ENCODE measurements at places on chromosomes 11 and 22.

DNA sequence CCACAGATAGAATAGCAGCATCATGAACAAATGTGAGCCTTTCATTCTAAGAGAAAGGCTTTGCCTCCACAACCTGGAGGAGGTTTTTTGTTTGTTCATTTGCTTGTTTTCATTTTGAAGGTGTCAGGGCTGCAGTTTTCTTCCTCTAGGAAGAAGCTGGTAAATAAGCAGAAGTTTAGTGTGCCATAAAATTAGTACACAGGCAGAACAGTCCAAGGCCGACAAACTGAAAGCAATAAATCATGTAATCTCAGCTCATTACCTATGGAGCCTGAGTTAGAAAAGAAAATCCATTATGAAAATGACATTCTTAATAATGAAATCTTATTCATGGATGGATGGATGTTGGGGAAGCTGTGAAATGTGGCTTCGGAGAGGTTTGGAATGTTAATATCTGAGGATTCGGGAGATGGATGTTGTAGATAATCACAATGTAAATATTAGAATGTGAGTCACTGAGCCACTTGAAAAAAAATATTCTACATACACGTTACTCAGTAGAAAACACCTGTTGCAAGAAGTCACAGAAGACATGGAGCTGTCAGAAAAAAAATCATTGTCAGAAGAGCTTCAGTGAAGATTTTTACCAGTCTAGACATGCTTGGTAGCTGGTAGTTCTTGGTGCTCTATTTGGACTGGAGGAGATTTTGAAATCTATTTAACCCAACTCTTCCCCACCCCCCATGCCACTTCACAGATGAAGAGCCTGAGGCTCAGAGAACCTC is 15.0 kb upstream of the ZDHHC13 start:
- no peak overlapping the region for H3K4me3 ChIP-seq
- H3K36me3 ChIP-seq, result no peaks in the 10 kb centered on the region
- no peaks in the 10 kb centered on the region for H3K4me1 ChIP-seq
- H3K27ac ChIP-seq, result no peak overlapping the region
- H3K27me3 ChIP-seq, result peaks cover 30% of the 10 kb centered on the region
- no peak for DNase-seq

GRCh38 chr22:45125188-45125587 is 38.5 kb upstream of the NUP50 start:
- H3K27ac ChIP-seq, result no peak overlapping the region
- peaks cover 11% of the 10 kb centered on the region for H3K27me3 ChIP-seq
- H3K36me3 ChIP-seq, result no peaks in the 10 kb centered on the region
- no peak for DNase-seq
- peaks cover 16% of the 10 kb centered on the region for H3K4me1 ChIP-seq
- H3K4me3 ChIP-seq, result no peak overlapping the region

DNA sequence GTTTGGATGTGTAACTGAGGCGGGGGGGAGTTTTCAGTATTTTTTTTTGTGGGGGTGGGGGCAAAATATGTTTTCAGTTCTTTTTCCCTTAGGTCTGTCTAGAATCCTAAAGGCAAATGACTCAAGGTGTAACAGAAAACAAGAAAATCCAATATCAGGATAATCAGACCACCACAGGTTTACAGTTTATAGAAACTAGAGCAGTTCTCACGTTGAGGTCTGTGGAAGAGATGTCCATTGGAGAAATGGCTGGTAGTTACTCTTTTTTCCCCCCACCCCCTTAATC is 2.3 kb downstream of the MALAT1 start:
- H3K27me3 ChIP-seq, result peaks cover 32% of the 10 kb centered on the region
- H3K4me3 ChIP-seq, result no peak overlapping the region
- no peak overlapping the region for H3K27ac ChIP-seq
- no peak for DNase-seq
- H3K36me3 ChIP-seq, result peaks cover 26% of the 10 kb centered on the region
- H3K4me1 ChIP-seq, result peaks cover 65% of the 10 kb centered on the region

DNA sequence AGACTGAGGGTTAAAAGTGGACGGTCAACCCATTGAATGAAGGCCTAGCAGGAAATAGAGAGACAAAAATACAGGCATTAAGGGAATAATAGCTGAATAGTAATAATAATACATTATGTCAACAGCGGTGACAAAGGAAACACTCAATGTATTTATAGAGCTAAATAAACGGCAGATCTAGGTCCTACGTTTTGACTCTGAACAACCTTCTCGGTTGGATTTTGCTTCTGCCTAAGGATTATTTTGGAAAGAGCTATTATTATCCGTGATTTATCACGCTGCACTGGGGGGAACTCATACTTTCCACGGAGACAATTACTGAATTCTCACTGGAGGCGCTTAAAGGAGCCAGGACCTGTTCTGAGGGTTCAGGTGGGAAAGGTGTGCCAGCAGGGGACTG is 118.2 kb upstream of the KIRREL3 start:
- H3K27ac ChIP-seq, result no peak overlapping the region
- no peak overlapping the region for H3K4me3 ChIP-seq
- no peaks in the 10 kb centered on the region for H3K36me3 ChIP-seq
- DNase-seq, result no peak
- no peaks in the 10 kb centered on the region for H3K27me3 ChIP-seq

DNA sequence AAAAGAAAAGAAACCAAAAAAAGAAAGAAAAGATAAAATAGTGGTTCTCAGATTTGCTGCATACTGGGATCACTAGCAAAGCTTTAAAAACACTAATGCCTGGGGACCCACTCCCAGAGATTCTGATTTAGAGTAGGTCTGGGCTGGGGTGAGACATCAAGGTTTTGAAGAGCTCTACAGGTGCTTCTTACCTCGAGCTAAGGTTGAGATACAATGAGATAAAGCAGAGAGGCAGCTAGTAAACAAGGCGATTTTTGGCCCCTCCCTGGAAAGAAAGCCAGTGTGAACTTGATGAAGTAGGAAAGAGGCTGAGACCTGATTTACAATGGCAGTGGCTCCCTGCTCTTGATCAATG is 327.6 kb upstream of the CCDC90B start:
- peaks cover 14% of the 10 kb centered on the region for H3K4me1 ChIP-seq
- no peak for DNase-seq
- H3K4me3 ChIP-seq, result no peak overlapping the region
- H3K36me3 ChIP-seq, result no peaks in the 10 kb centered on the region
- no peaks in the 10 kb centered on the region for H3K27me3 ChIP-seq

- H3K4me1 ChIP-seq, result no peaks in the 10 kb centered on the region
- no peak overlapping the region for H3K27ac ChIP-seq
- no peaks in the 10 kb centered on the region for H3K36me3 ChIP-seq
- no peak for DNase-seq
These were observed 354.6 kb downstream of the DDX10 start for GRCh38 chr11:109019342-109019936.

- H3K4me3 ChIP-seq, result no peak overlapping the region
- peaks cover 7% of the 10 kb centered on the region for H3K36me3 ChIP-seq
- no peaks in the 10 kb centered on the region for H3K27me3 ChIP-seq
- H3K27ac ChIP-seq, result no peak overlapping the region
These were observed 21.2 kb downstream of the POLD4 start for GRCh38 chr11:67332081-67332691.

- peaks cover 5% of the 10 kb centered on the region for H3K4me1 ChIP-seq
- no peak overlapping the region for H3K4me3 ChIP-seq
- no peak for DNase-seq
- H3K27me3 ChIP-seq, result no peaks in the 10 kb centered on the region
These were observed 1.0 kb downstream of the LYVE1 start for GRCh38 chr11:10567446-10567845.

GRCh38 chr11:116890607-116891006 is 53.2 kb upstream of the APOA1 start:
- H3K4me3 ChIP-seq, result no peak overlapping the region
- peaks cover 3% of the 10 kb centered on the region for H3K36me3 ChIP-seq
- H3K4me1 ChIP-seq, result peaks cover 5% of the 10 kb centered on the region
- H3K27ac ChIP-seq, result peak overlapping the region; percentile 31
- DNase-seq, result no peak
- H3K27me3 ChIP-seq, result no peaks in the 10 kb centered on the region

GRCh38 chr11:57818812-57819211 is 57.2 kb downstream of the CTNND1 start:
- no peak overlapping the region for H3K27ac ChIP-seq
- H3K4me3 ChIP-seq, result no peak overlapping the region
- H3K36me3 ChIP-seq, result peaks cover 16% of the 10 kb centered on the region
- no peaks in the 10 kb centered on the region for H3K27me3 ChIP-seq

DNA sequence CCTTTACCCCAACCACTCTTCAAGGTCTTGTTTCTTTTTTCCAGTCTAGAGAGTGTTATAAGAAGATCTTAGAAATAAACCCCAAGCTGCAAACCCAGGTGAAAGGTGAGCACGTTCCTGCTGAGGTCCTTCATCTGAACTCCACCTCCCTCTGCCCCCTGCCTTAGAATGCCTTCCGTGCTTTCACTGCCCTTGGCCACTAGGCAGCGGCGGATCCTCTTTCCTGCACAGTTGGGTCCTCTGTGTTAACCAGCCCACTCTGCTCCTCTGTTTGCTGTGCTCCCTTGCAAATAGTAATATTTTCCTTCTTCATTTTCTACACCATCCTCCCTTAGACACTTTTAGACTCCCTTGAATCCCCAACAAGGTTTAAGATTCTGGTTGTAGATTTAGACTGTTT is 24.3 kb downstream of the TTC12 start:
- no peak overlapping the region for H3K27ac ChIP-seq
- peaks cover 24% of the 10 kb centered on the region for H3K36me3 ChIP-seq
- no peaks in the 10 kb centered on the region for H3K4me1 ChIP-seq

DNA sequence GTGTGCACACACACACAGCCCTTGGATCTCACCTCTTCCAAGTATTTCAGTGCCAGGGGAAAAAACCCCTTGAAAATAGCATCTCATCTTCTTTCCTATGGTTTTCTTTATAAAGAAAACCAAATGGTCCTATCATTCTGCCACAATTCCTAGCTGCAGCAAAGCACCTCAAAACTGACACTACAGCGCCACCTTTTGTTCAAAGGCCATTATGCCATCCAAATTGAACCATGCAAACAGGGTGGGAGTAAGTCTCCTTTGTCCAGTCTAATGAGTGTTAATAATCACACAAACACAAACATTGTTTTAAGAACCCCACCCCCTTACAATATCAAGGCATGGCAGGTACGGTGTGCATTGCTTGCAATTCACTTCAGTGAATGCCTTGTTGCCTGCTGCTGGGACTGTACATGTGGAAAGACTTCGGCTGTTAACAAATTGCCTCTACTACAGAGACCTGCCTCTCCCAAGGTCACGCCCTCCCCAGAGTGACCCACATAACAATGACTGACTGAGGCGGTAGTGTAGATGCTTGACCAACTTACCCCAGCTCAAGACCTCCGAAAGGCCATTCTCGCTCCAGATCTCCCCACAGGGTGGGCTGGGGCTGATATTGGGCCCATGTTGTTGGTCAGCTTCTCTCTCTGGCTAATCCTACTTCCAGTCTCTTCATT is 31.7 kb downstream of the FAM181B start:
- no peaks in the 10 kb centered on the region for H3K4me1 ChIP-seq
- H3K36me3 ChIP-seq, result no peaks in the 10 kb centered on the region
- peaks cover 2% of the 10 kb centered on the region for H3K27me3 ChIP-seq
- DNase-seq, result peak; percentile 59
- H3K27ac ChIP-seq, result no peak overlapping the region
- no peak overlapping the region for H3K4me3 ChIP-seq

- no peak overlapping the region for H3K27ac ChIP-seq
- H3K4me3 ChIP-seq, result no peak overlapping the region
- H3K36me3 ChIP-seq, result no peaks in the 10 kb centered on the region
These were observed 35.4 kb upstream of the ANO5 start for GRCh38 chr11:22157531-22157930.

- peak overlapping the region; percentile 91 for H3K27ac ChIP-seq
- H3K4me1 ChIP-seq, result peaks cover 43% of the 10 kb centered on the region
- peak; percentile 21 for DNase-seq
- H3K4me3 ChIP-seq, result peak overlapping the region; percentile 63
- H3K36me3 ChIP-seq, result no peaks in the 10 kb centered on the region
- peaks cover 6% of the 10 kb centered on the region for H3K27me3 ChIP-seq
These were observed 163.8 kb downstream of the CHST1 start for GRCh38 chr11:45501392-45502225.

- peaks cover 46% of the 10 kb centered on the region for H3K4me1 ChIP-seq
- DNase-seq, result no peak
- H3K27ac ChIP-seq, result no peak overlapping the region
- no peaks in the 10 kb centered on the region for H3K27me3 ChIP-seq
These were observed 69.6 kb downstream of the PPP2R1B start for GRCh38 chr11:111696556-111696955.

- peaks cover 12% of the 10 kb centered on the region for H3K27me3 ChIP-seq
- no peak overlapping the region for H3K27ac ChIP-seq
- no peak overlapping the region for H3K4me3 ChIP-seq
- no peak for DNase-seq
These were observed 58.0 kb upstream of the FGF3 start for GRCh38 chr11:69877235-69877634.

- no peak overlapping the region for H3K27ac ChIP-seq
- no peak for DNase-seq
- H3K36me3 ChIP-seq, result no peaks in the 10 kb centered on the region
- H3K27me3 ChIP-seq, result no peaks in the 10 kb centered on the region
- H3K4me3 ChIP-seq, result no peak overlapping the region
These were observed 121.6 kb downstream of the CASP12 start for GRCh38 chr11:104776501-104777170.

DNA sequence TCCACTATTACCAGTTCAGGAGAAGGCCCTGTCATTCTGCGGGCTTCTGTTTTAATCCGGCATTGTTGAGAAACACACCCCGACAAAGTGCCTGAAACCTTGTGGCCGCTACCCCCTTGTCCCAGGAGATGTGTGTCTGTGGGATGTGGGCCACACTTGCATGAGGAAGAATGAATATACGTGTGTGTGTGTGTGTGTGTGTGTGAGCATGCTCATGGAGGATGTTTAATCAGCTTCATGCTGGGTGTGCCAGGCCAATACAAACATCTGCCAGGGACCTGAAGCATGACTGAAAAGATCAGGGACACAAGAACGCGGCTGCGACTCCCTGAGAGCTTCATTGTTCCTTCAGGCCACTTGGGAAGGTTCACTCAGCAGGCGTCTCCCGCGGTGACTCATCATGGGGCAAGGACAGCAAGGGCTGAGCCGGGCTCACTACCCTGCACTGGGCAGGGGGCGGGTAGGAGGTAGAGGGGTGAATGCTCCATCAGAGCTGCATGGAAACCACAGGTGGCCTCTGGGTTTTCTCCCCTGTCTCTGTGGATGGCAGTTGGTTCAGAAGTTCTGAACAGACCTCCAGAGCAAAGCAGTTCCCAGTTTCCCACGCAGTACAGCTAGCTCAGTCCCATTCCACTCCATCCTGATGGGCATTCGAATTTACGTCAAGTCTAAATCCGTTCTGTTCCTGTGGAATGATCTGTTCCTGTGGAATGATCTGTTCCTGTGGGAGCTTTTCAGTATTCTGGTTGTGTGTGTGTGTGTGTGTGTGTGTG is 7.0 kb upstream of the MALAT1 start:
- peak overlapping the region; percentile 98 for H3K27ac ChIP-seq
- peaks cover 2% of the 10 kb centered on the region for H3K27me3 ChIP-seq
- no peaks in the 10 kb centered on the region for H3K36me3 ChIP-seq
- peaks cover 89% of the 10 kb centered on the region for H3K4me1 ChIP-seq
